ENCODE measurements at places on chromosomes 2 and 18. TPM values are rescaled to one million over a fixed set of nuclear protein-coding genes. Genes with fewer than 3 reads are reported as not detected.

Gene ZSWIM2
- polyA plus RNA-seq: not detected

Gene VIL1
- 23.3 TPM for polyA plus RNA-seq

Gene SLC9A4
- 7.0 TPM for polyA plus RNA-seq

Gene CCBE1
- polyA plus RNA-seq: 31.5 TPM

Gene HNRNPLL
- 78.5 TPM for polyA plus RNA-seq

Gene UGT1A3
- not detected for polyA plus RNA-seq

Gene SNTG2
- 3.2 TPM for polyA plus RNA-seq

Gene MDH1B
- polyA plus RNA-seq: 13.6 TPM

Gene ABCB11
- 0.10 TPM for polyA plus RNA-seq

Gene GREB1L
- polyA plus RNA-seq: 4.0 TPM

Gene CIB4
- 0.48 TPM for polyA plus RNA-seq

Gene DCTN1
- polyA plus RNA-seq: 142 TPM

Gene ALPI
- polyA plus RNA-seq: 0.10 TPM

Gene COMMD1
- 77.0 TPM for polyA plus RNA-seq

Gene MOCOS
- 1.2 TPM for polyA plus RNA-seq

Gene AKAIN1
- not detected for polyA plus RNA-seq

Gene CHRNA1
- polyA plus RNA-seq: 3.7 TPM

Gene EMILIN2
- polyA plus RNA-seq: 11.8 TPM

Gene TRIB2
- 239 TPM for polyA plus RNA-seq

Gene TUBA3E
- polyA plus RNA-seq: 0.18 TPM

Gene ZCCHC2
- polyA plus RNA-seq: 19.0 TPM

Gene C2orf80
- polyA plus RNA-seq: 0.25 TPM

Gene AAK1
- polyA plus RNA-seq: 26.5 TPM

Gene MROH2A
- 0.28 TPM for polyA plus RNA-seq

Gene SLC9A2
- 8.0 TPM for polyA plus RNA-seq

Gene POMC
- 8.4 TPM for polyA plus RNA-seq

All from left kidney (tissue), 8 donors.